ENCODE measurements at places on chromosomes 5 and 9.
A peak's percentile ranks its signal among the peaks of the same experiment; 100 is the strongest.

DNA sequence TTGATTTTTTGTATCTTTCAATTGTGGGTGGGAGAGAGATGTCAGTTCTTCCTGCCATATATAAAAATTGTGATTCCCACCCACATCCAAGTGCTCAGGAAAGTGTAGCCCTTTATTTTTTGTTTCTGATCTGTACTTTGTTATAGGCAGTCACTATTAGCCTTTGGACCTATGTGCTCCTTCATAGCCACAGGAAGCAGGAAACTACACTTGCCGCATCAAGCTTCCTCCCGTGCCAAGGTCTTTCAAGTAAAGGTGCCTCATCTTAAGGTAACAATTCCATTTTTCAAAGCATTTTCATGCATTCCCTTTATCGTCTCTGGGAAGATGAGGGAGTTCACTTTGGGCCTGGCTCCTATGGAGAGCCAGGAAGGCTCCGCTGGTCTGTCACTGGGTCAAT, 339.0 kb downstream of the DIRAS2 start:
- DNase-seq, result no peak

DNA sequence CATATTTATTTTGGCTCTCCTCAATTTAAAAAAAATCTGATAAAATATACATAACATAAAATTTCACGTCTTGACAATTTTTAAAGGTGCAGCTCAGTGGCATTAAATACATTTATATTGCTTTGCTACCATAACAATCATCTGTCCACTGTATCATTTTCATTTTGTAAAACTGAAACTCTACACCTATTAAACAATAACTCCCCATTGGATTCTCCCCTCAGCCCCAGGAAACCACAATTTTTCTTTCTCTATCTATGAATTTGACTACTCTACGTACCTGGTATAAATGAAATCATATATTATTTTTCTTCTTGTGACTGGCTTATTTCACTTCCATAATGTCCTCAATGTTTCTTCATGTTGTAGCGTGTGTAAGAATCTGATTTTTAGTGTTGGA, 563.5 kb downstream of the PRR16 start:
- no peak for DNase-seq

DNA sequence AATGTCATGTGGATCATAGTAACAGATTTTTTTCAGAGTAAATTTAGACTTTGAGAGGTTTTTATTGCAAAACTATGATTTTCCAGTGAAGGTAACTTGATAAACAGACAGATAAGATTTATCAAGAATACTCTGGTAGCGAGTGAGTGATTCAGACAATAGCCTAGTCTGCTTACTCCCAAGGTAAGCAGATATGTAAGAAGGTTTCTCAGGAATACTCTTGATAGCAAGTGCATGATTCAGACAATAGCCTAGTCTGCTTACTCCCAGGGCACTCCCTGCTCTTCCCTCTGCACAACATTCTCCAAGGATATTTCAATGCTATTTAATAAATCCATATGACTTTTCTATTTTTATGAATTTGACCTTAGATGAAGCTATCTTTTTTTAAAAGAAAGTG, 1881.5 kb downstream of the EFNA5 start:
- no peak for DNase-seq

DNA sequence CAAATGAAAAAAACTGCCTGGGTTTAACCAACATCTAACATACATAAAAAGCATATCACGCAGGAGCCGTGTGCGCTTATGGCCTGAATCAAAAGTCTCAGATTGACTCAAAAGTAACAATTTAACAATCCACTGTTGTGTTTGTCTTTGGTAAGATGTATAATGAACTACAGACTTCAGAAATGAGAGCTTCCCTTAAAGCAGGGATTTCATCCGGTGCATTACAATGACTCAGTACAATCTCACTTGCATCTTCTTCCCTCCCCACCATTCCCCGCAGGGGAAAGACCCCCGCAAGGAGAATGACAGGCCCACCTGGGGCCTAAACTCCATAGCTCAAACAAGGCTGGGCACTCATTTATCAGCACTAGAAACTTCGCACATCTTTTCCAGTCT, 1.4 kb downstream of the ZFR start:
- no peak for DNase-seq

DNA sequence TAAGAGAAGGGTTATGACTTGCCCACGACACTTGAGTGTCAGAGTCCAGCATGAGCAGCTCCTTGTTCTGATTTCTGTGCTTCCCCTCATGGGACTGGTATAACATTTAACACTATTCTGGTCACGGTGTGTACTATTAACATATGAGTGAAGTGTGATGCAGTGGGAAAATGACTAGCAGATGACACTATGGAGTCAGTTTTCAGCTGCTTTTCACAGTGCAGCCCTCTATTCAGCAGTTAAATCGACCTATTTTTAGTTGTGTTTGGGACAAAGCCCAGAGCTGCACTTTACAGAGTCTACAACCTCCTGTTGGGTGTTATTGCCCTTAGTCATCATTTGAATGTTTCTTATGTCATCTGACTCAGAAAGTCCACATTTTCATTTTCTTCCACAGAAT, 59.1 kb downstream of the CHSY3 start:
- peak; percentile 52 for DNase-seq

GRCh38 chr5:8897316-8897715, 648.6 kb downstream of the SEMA5A start:
- no peak for DNase-seq

DNA sequence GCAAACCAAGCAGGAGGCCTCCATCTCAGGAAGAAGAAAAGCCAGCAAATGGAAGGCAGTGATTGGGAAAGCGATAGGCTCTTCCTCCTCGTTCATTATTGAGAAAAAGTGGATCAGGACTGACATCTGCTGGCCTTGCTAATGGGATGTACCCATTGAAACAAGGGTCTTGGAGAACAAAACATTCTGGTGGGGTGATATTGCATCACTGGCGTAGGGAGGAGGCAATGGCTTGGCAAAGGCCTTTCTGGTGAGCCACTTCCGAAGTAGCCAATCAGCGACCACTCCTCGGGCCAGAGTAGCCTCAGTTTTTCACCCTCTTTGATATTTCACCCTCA, 86.7 kb upstream of the NFIB start:
- DNase-seq, result peak; percentile 52

DNA sequence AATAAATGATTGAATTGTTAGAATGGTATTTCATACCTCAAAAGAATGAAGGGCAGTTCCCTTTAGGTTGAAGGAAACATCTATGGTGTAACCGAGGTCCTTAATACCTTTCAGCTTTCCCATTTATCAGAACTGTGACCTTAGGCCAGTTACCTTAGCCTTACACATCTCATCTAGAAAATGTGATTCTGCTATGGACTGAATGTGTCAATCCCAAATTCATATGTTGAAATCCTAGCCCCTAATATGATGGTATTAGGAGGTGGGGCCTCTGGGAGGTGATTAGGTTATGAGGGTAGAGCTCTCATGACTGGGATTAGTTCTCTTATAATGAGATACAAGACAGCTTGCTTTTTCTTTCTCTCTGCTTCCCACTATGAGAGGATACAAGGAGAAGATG, 441.9 kb downstream of the PLK2 start:
- no peak for DNase-seq
